ENCODE measurements at places on chromosomes 1 and 21.
A peak's percentile ranks its signal among the peaks of the same experiment; 100 is the strongest.

DNA sequence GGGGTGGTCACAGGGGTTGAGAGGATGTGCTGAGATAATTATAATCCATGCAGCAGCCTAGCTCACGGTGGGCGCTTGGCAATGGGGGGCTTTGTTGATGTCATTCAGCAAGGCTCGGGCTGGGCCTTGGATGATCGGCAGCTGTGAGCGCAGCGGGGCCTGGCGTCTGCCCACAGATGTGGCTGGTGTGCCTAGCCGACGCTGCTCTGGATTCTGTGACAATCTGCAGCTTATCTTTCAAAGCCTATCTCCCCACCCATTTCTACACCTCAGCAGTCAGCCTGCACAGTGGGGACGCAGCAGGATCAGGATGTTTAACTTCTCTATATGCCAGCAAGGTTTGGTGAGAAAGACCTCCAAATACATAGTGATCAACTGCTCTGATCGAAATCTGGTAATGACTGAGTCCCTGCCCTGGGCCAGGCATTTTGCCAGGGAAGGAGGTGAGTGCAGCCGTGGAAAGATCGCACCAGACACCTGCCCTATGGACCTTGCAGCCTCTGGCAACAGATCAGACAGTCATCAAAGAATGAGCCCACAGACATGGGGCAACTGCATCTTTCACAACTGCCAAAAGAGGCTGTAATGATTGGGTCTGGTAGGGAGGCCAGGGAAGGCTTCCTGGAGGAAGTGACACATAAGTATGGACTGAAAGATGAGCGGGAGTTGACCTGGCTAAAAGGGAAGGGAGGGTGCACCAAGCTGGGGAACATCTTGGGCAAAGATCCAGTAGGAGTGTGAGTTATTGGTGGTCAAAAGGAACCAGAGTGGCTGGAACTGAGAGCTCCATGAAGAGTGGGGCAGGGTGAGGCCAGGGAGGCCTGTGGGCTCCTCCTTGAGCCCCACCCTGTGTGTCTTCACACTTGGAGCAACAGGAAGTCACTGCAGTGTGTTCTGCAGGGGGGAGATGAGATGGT, 35.3 kb downstream of the EPHB2 start:
- no peak for DNase-seq

DNA sequence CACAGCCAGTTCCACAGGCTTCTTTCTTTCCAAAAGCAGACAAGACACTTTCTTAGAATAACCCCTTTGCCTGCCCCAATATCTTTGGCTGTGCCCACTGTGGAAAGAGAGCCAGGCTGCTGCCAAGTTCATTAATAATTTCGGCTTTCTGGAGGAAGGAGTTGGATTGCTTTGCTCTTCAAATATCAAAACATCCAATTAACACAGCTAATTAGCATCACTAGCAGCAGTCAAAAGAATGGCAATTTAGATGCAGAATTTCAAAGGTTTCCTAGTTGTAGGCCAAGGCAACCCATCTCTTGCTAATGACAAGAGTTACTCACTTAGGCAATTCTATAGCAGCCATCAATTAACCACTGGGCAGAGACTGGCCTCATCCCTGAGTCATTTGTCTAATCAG, 91.0 kb upstream of the SPATA6 start:
- no peak for DNase-seq

- no peak for DNase-seq
These were observed 26.1 kb downstream of the PRKACB start for GRCh38 chr1:84170171-84170570.

- DNase-seq: no peak
These were observed 32.3 kb downstream of the SHISAL2A start for GRCh38 chr1:52665006-52665941.

- DNase-seq: no peak
These were observed 190.6 kb downstream of the KIF26B start for GRCh38 chr1:245345191-245345884.

DNA sequence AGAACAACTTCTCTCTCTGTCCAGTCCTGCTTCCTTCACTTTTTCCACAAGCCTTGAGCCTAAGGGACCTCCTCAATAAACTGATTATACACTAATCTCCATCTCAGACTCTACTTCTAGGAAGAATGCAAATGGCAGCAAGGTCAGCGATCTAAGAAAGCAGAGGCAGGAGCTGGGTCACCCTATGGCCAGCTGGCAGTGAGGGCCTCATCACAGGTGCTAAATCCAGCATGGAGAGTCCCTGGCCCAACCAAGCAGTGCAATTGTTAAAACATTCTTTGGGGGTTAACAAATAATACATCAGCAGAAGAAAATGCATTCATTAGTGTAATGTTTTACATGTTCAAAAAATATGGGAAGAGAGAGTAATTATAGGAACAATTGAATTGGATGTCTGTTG, 416.0 kb downstream of the SIPA1L2 start:
- DNase-seq: no peak

DNA sequence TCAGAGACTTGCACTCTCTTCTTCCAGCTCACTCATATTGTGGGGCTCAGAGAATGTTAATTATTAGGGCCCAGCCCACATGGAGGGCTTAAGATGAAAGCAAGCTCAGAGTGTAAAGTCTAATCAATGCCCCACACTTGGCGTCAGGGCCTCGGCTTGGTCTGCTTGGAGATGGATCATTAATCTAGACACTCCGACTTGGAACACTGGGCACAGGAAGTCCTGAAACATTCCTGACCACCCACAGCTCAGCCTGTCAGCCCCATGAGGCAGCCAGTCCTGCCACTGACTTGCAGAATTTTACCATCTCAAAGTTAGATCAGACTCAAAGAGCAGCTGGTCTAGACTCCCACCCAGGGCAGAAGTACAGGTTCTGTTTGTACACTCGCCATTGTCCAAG, 69.8 kb upstream of the TRABD2B start:
- no peak for DNase-seq

DNA sequence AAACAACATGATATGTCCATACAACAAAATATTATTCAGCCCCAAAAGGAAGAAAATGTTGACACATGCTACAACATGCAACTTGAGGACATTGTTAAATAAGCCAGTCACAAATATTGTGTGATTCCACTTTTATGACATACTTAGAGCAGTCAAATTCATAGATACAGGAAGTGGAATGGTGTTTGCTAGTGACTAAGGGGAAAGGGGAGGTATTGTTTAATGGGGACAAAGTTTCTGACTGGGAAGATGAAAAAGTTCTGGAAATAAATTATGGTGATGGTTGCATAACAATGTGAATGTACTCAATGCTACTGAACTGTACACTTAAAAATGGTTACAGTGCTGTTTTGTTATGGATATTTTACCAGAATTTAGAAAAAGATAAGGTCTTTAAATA, 77.7 kb downstream of the RHOU start:
- DNase-seq: no peak

GRCh38 chr1:184959626-184960025, 14.7 kb downstream of the NIBAN1 start:
- no peak for DNase-seq

DNA sequence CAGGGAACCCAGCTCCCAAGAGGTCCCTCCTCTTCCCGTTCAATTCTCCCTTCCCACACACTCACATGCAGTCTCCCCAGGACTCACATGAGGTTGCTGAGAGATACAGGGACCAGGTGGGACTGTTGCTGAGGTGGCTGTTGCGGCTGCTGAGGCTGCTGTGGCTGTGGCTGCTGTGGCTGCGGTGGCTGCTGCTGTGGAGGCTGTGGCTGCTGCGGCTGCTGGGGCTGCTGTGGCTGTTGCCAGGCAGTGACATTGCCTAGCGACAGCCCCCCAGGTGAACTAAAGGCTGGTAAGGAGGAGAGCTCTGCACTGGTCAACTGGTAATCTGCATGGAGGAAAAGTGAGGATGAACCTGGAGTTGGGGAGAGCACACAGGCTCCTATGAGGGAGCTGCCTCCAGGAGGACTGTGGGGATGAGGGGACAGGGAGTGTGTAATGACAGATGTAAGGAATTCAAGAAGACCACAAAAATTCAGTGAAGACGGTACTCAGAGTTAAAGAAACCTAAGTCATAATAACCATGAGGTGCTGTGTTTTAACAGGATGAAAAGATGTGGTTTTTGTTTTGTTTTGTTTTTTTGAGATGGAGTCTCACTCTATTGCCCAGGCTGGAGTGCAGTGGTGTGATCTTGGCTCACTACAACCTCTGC, 31.8 kb downstream of the MEF2D start:
- no peak for DNase-seq

DNA sequence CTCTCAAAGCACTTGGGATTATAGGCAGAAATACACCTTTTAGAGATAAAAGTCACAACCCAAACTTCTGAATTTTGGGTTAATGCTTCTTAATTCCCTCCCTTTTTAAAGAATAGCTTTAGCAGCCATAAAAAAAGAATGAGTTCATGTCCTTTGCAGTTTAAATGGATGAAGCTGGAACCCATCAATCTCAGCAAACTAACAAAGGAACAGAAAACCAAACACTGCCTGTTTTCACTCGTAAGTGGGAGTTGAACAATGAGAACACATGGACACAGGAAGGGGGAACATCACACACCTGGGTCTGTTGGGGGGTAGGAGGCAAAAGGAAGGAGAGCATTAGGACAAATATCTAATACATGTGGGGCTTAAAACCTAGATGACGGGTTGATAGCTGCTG, 55.8 kb downstream of the SLC27A3 start:
- no peak for DNase-seq

DNA sequence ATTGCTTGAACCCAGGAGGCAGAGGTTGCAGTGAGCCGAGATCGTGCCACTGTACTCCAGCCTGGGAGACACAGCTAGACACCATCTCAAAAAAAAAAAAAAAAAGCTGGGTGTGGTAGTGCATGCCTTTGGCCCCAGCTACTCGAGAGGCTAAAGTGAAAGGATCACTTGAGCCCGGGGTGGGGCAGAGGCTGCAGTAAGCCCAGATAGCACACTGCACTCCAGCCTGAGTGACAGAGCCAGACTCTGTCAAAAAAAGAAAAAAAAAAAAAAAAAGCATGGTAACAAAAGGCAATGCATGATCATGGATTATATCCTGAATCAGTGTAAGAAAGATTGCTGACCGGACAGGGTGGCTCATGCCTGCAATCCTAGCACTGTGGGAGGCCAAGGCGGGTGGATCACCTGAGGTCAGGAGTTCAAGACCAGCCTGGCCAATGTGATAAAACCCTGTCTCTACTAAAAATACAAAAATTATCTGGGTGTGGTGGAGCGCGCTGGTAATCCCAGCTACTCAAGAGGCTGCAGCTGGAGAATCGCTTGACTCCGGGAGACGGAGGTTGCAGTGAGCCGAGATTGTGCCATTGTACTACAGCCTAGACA, 76.3 kb downstream of the RUSC1 start:
- no peak for DNase-seq

GRCh38 chr1:42081475-42081874, 71.7 kb upstream of the GUCA2B start:
- peak; percentile 5 for DNase-seq

GRCh38 chr1:172154551-172154950, 265.9 kb upstream of the C1orf105 start:
- DNase-seq: no peak

GRCh38 chr1:110636149-110636935, 30.2 kb upstream of the KCNA2 start:
- no peak for DNase-seq

GRCh38 chr1:241639623-241640148, 483 bp downstream of the CHML start:
- peak; percentile 62 for DNase-seq

DNA sequence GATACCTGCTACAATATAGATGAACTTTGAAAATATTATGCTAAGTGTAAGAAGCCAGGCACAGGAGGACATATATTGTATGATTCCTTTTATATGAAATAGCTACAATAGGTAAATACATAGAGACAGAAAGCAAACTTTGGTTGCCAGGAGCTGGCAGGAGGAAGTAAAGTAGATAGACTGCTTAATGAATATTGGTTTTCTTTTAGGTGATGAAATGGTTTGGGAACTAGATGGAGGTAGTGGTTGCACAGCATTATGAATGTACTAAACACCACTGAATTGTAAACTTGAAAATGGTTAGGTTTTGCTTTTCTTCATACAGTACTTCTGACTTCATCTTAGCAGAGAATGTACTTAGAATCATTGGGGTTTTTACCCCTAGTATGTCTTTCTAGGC, 21.5 kb downstream of the ABCB10 start:
- DNase-seq: no peak

GRCh38 chr1:221418346-221418745, 323.5 kb downstream of the DUSP10 start:
- no peak for DNase-seq

DNA sequence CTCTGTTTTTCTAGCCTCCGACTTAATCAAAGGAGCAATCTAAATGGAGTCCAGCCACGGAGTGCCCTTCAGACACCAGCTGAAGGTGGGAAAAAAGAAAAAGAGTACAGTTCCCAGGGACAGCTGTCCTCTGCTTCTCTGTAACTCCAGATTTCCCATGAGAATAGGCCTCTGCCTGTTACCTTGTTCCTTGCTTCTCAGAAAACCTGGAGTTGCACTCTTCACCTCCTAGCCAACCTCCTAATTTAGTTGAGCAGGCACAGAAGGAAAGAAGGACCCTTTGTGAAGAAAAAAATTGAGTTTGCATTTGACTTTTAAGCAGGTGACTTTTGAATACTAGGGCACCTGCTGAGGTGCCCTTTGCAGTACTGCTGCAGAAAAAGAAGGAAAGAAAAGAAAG, 8.3 kb downstream of the BARHL2 start:
- DNase-seq: no peak

GRCh38 chr21:36989699-36990507, 16.6 kb upstream of the RIPPLY3 start:
- DNase-seq: peak; percentile 91

DNA sequence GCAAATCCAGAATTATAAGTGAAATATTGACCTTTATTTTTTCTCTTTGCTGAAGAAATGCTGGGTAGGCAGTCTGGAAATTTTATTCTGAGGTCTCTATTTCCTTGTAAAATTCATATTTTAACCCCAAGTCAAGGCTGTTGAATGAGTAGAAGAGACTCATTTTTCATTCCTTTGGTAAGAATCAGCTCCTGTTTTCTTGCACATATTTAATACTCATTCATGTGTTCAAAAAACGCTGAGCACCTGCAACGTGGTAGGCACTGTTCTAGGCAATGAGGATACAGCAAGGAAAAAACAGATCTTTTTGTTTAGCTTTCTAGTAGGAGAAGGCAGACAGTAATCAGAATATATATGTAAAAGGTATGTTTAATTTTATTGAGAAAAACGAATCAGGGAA, 1.5 kb downstream of the PRKAA2 start:
- DNase-seq: no peak

- DNase-seq: no peak
These were observed 3.0 kb upstream of the MAN1A2 start for GRCh38 chr1:117364240-117364639.

DNA sequence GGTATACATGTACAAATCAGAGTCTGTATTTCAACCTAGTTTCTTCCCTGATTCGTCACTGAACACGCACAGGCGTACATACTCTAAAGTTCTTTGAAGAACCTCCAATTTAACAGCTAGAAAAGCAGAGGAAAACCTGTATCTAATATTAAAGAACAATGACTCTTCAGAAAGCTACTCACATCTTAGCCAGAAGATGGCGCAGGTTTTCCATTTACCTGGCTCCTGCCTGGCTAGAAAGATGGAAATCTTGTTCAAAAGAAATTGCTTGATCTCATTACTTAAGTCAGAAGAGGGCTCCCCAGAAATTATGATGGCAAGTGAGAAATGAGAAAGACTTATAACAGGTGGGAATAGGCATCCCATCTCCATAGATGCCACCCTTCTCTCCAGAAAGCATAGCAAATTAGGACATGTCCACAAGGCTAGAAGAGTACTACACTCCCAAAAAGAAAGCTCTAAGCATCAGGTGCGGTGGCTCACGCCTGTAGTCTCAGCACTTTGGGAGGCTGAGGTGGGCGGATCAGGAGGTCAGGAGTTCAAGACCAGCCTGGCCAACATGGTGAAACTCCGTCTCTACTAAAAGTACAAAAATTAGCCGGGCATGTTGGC, 19.0 kb upstream of the L1TD1 start:
- no peak for DNase-seq

- no peak for DNase-seq
These were observed 52.3 kb upstream of the COL18A1 start for GRCh38 chr21:45352621-45353139.

All from T47D (cell line).